ENCODE measurements at places on chromosomes 3 and 15.

DNA sequence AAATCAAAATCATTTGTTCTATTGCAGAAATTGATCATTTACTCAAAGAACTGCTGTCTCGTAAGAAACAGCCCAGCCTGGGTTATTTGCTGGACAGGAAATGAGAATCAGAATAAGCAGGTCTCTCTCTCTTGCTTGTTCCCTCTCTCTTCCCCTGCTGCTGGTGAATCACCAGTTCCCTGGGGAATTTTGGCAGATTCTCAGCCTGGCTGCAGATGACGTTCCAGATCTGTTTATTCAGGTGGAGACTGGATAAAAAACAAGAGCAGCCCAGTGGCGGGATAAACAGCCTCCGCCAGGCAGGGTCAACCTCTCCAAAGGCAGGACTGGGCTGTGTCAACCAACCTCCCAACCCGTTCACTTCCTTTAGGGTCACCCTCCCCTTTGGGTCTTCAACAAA is 72.1 kb downstream of the LRIG1 start:
- no peak for DNase-seq

DNA sequence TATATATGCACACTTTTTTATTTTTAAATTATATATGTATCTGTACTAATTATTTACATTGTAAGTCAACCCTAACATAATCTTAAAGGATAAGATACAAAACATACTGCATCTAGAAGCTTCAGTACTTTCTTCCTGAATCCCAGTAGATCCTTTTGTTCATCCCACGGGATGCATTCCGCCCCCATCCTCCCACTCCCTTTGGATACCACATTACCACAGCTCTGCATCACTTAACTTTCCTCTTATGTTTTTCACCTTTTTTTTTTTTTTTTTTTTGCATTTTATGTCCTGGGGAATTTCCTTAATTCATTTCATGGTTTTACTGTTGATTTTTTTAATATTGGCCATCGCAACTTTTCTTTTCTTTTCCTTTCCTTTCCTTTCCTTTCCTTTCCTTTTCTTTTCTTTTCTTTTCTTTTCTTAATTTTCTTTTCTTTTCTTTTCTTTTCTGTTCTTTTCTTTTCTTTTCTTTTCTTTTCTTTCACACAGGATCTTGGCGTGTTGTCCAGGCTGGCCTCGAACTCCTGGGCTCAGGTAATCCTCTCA is 3.0 kb downstream of the OPA1 start:
- no peak for DNase-seq

- DNase-seq, result no peak
Observed at GRCh38 chr15:94229591-94230369, 1.6 kb upstream of the MCTP2 start.

DNA sequence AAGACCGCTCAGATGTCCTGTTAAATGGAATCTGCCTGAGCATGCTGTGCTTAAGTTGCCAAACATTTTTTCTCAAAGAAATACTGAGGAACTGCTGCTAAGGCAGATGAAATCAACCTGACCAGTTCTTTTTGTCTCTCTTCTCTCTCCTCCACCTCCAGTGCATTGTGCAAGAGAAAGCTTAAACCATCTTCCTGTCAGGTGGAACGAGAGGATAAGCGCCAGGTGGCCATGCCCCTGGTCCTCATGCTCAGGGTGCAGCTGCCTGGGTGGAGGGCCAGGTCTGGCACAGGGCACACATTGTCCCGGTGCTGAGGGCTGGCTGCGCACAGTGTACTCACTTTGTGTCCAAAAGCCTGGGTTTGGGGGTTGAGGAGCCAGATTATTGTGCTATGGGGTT is 176.2 kb upstream of the TP63 start:
- no peak for DNase-seq

DNA sequence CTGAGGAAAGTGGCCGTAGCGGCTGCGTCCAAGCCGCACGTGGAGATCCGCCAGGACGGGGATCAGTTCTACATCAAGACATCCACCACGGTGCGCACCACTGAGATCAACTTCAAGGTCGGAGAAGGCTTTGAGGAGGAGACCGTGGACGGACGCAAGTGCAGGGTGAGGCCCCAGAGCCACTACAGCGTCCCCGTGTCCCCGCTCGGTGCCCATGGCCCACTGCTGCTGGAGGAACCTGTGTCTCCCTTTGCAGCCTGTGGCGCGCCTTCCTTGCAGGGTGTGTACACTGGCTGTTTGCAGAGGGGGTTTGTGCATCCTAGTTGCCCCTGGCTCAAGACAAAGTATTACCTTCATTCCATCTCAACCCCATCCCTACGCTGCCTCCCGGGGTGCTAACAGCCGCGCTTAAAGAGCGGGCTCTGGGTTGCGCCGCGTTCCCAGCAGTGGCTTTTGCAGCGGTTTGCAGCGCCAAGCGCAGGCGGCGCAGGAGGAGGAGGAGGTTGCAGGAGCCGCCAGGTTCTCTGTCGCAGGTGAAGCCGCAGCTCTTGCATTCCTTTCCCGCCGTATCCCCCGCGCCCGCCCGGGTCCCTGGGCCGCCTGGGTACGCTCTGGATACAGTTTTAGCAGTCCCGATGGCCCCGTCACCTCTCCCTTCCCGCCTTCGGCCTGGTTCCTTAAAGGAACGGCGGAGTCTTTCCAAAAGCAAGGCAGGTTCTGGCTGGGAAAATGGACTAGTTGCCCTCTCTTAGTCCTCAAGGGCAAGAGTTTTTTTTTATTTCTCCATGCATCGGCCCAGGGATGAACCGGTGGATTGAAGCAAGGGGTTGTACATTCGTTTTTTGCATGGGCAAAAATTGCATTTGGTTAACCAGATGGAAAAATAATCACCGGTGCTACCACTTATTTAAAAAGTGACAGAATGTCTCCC is 1.2 kb downstream of the CRABP1 start:
- no peak for DNase-seq

DNA sequence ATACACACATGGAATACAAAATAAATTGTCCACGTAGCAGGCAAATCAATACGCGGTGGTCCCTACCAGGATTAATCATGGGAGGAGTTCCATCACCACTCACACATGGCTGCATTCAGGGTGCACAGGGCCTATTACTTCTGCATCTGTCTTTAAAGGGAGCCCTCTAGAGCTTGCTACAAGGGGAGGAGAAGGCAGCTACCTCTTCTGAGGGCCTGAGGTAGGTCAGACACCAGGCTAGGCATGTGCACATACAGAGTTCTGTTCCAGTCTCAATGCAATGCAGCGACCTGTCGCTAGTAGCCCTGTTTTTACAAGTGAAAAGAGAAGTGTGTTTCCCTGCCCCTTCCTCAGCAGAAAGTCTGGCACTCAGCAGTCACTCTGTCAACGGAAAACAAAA is 102.7 kb downstream of the ROBO2 start:
- no peak for DNase-seq

GRCh38 chr15:31314380-31314779 is 12.3 kb upstream of the KLF13 start:
- no peak for DNase-seq
